ENCODE measurements at places on chromosomes 2 and 18. TPM values are rescaled to one million over a fixed set of nuclear protein-coding genes. Genes with fewer than 3 reads are reported as not detected.

DNA sequence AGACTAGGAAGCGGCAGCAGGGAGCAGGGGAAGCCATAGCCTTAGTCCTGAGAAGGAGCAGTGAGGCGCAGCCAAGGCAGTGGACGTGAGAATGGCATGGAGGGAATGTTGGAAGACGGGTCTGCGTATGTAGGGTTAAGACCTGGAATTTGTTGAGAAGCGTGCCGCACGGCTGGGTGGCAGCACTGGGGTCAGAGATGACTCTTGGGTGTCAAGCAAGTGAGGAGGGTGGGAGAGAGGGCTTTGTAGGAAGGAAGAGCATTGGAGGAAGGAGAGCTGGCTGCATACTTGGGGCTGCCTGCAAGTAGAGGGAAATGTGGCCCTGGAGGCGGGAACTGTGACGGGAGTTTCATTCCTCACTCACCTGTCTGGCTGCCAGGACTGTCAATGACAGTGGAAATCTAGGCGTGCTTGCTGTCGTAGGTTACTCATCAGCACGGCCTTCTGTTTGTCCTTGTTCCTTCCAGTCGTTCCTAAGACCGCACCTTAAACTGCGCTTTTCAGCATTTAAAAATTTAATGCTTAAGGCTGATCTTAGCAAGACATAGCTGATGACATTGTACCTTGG lies 108.0 kb downstream of the ITGB1BP1 start:
- no peaks in the 10 kb centered on the region for H3K27me3 ChIP-seq
- peaks cover 20% of the 10 kb centered on the region for H3K4me1 ChIP-seq
- H3K4me3 ChIP-seq: no peak overlapping the region

- H3K4me3 ChIP-seq: no peak overlapping the region
- DNase-seq: no peak
- peak overlapping the region; percentile 47 for H3K27ac ChIP-seq
- H3K36me3 ChIP-seq: no peaks in the 10 kb centered on the region
- no peaks in the 10 kb centered on the region for H3K27me3 ChIP-seq
These were observed 36.0 kb upstream of the TANK start for GRCh38 chr2:161124201-161124600.

The REEP1 gene
- total RNA-seq: 8.2 TPM

DNA sequence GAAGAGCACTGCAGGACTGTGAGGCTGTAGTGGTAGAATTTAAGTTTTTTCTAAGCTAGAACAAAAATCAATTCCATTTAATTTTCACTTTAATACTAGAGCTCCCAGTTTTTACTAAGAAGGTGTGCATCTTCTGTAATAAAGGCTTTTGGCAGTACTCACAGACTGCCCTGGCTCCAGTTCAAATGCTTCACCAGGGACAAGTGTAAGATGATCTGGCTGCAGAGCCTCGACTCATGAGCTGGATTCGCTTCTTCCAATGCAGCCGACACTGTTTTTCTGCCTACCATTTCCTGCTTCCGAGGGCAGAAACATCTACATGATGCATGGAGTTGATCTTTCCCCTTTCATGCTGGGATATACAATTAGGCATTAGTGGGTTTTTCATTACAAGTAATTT lies 87.0 kb downstream of the FARSB start:
- H3K4me3 ChIP-seq: no peak overlapping the region
- peak; percentile 83 for DNase-seq
- peak overlapping the region; percentile 68 for H3K27ac ChIP-seq
- peaks cover 32% of the 10 kb centered on the region for H3K4me1 ChIP-seq
- no peaks in the 10 kb centered on the region for H3K27me3 ChIP-seq

- H3K27me3 ChIP-seq: no peaks in the 10 kb centered on the region
- H3K4me3 ChIP-seq: no peak overlapping the region
- peaks cover 8% of the 10 kb centered on the region for H3K4me1 ChIP-seq
- H3K27ac ChIP-seq: no peak overlapping the region
- no peak for DNase-seq
These were observed 176.9 kb downstream of the ASB1 start for GRCh38 chr2:238603596-238603995.

- no peak overlapping the region for H3K27ac ChIP-seq
- DNase-seq: no peak
- H3K27me3 ChIP-seq: no peaks in the 10 kb centered on the region
- no peak overlapping the region for H3K4me3 ChIP-seq
- no peaks in the 10 kb centered on the region for H3K4me1 ChIP-seq
- no peaks in the 10 kb centered on the region for H3K36me3 ChIP-seq
These were observed 396.3 kb downstream of the CBLN2 start for GRCh38 chr18:72147830-72148229.

The OSR1 gene
- total RNA-seq: 2.8 TPM

All from gastrocnemius medialis (tissue), 4 donors.